IMR-90 (cell line): ENCODE measurements at places on chromosomes 13 and 19. TPM values are rescaled to one million over a fixed set of nuclear protein-coding genes. Genes with fewer than 3 reads are reported as not detected.

DNA sequence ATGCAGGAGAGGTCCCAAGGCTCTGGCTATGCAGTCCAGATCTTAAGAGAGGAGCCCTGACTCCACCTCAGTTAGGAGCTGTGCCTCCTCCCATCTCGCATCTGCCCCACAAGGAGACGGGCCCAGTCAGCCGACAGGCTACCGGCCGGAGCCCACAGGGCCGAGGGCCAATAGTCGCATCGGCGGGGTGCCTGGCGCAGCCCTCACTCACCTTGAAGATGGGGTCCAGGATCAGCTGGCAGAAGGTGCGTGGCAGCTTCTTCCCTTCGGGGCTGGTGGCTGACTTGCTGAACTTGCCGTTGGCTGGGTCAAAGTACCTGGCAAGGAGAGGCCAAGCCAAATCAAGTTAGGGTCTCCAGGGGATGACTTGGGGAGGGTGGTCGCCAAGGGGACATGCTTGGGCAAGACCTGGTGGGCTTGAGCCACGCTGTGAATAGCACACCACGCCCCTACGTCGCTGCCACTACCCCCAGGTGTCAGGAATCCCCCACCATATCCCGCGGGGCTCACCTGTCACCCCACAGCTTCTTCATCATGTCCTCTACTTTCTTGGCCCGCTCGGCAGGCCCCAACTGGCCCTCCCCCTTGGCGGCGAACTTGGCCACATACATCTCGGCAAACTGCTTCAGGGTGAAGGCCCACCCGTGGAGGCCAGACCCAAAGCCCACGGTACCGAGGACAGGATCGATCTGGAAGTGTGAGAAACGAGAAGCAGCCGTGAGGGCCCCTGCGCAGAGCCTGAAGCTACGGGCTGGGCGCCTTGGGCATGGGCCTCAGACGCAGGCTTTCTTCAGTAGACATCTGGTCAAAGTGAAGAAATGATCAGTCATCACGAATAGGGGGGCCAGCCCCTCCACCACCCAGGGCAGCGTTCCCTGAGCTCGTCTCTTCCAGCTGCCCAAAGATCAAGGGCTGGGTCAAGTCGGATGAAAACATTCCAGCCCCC lies 3.3 kb downstream of the EEF2 start:
- DNase-seq, result no peak

- peak; percentile 98 for DNase-seq
Measured at GRCh38 chr19:10835754-10836478, at the start of gene TMED1. TSS of gene TMED1 (minus strand) at chr19:10836212. CDS start at chr19:10836191, 21 bp downstream.

DNA sequence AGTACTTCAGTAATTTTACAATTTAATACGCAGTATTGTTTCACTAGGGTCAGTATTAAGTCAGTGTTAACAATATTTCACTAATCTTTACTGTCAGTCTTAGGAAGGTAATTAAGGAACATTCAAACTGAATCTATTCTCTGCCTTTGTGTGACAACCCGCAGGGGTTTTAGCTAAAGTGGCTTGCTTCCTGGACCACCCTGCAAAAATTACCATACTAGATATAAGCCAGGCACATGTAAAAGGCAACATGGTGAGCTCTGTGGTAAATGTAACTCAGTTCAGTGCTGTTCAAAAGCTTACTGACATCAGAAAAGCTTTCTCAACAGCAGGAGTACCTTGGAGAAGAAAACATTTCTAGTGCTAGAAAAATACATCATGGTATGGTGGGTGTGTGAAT lies 116.7 kb downstream of the FREM2 start:
- no peak for DNase-seq

DNA sequence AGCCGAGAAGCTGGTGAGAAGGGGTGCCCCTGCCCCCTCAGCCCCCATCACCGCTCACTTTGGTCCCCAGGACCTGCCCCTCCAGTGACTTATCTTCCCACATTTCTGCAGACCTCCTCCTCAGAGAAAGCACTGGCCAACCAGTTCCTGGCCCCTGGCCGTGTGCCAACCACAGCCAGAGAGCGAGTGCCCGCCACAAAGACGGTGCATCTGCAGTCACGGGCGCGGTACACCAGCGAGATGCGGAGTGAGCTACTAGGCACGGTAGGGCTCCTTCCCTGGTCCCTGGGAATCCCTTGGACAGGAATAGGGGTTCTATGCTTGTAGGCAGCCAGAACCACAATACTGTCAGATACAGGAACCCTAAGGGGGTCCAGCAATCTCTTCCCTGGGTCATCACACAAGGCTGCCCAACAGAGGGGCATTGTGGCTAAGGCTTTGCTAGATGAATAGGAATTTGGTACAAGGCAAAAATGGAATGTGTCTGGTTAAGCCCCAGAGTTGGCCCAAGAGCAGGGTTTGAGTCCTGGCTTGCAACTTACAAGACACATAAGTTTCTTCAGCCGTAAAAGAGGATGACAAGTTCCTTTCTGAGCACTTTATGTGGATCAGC lies 1.0 kb downstream of the USE1 start:
- no peak for DNase-seq

- DNase-seq, result no peak
Measured at GRCh38 chr19:42596391-42597072, 1.8 kb upstream of the CEACAM8 start.

DNA sequence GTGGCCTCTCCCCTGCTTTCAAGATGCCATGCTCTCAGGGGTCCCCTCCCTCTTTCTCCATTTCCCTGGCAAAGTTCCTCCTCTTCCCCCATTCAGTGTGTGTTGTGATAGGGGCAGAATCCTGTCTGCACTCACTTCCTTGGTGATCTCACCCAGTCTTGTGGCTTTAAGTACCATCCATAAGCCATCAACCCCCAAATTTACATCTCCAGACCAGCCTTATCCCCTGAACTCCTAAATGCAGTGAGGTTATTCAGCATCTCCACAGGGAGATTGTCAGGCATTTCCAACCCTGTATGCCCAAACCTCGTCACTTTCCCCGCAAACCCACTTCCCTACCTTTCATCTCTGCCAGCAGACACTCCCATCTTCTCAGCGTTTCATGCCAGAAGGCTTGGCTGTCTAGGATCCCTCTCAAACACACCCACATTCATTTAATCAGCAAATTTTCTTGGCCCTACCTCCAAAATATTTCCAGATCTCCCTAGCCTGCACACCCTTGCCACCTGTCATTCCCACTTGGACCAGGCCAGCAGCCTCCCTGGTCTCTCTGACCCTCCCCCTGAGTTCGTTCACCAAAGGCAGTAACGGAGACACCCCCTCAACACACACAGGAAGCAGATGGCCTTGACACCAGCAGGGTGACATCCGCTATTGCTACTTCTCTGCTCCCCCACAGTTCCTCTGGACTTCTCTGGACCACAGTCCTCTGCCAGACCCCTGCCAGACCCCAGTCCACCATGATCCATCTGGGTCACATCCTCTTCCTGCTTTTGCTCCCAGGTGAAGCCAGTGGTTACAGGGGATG lies at the start of gene HCST:
Gene HCST, plus strand, starts transcription at position 676 of the 808 bp plus-strand sequence. Its CDS starts 65 bp downstream, at position 741.
- peak; percentile 22 for DNase-seq

DNA sequence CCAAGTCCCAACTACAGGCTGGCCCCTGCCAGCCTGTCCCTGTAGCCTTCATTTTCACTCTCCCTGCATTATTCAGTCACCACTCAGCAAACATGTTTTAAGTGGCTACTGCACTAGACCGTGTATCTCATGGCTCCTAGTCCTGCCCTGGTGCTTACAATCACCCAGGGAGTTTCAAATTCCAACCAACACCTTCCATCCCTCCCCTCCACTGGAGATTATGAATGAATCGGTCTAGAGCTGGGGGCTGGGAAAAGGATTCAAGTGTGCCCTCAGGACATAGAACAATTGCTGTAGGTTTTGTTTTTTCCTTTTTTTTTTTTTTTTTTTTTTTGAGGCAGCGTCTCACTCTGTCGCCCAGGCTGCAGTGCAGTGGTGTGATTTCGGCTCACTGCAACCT lies 15.0 kb upstream of the TNFAIP8L1 start:
- DNase-seq, result no peak

DNA sequence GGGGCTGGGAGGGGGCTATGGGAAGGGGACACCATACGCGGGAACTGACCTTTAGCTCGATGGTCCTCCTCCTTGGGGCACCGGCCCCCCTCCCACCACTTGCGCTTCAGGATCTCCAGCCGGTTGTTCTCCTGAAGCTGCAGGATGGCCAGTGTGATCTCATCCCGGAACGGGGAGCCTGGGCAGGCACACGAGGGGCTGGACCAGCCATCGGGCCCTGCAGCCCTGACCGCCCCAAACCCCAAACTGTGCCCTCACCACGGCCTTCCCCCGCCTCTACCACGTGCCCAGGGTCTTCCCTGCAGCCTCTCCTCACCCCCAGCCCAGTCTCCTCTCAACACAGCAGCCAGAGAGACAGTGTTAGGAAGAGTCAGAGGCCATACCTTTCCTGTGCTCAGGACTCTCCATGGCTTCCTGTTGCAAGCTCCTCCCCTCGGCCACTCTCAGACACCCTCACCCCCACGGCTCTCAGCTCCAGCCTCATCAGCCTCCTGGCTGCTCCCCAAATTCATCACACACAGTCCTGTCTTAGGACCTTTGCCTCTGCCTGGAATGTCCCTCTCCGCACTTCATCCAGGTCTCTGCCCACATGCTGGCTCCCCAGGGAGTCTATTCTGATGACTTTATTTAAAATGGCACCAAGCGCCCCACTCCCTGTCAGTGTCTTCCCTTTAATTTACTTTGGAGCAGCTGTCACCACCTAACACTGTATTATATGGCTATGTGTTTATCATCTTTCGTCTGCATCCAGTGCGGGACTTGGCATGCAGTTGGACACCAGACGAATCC lies 9.7 kb upstream of the ATP1A3 start:
- DNase-seq, result no peak

- DNase-seq, result peak; percentile 57
Measured at GRCh38 chr19:29841559-29842367, 30.0 kb downstream of the CCNE1 start.

DNA sequence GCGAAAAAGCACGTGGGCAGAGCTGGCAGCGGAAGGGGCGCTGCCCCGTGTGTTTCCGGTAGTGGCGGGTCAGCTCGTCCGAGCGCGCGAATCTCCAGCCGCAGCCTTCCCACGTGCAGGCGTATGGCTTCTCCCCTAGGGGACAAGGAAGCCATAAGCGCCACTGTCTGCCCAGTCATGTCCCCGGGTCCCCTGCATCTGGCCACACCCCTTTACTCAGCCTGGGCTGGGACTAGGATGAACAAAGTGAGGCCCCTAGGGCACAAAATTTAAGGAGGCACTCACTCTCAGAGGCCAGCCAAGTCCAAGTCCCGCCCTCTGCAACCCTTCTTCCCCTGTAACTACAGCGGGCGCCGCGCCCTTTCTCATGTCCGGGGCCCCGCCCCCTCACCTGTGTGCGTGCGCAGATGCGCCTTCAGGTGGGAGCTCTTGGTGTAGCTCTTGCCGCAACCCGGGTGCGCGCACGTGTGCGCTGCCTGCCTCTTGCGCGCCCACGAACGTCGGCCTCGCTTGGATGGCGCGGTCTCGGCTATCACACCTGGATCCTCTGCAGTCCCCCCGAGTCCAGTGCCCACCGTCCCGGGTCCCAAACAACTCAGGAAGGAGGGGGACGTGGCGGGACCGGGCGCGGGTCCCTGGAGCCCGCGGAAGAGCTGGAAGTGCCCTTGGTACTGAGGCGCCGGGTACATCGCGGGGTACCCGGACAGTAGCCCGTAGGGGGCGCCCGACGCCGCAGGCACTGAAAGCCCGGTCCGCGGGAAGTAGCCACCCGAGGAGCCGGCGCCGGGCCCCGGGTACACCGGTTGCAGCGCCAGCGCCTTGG lies 1.9 kb downstream of the KLF1 start:
- DNase-seq, result peak; percentile 28

GRCh38 chr13:28394422-28394821 lies 100.5 kb downstream of the FLT1 start:
- peak; percentile 34 for DNase-seq

DNA sequence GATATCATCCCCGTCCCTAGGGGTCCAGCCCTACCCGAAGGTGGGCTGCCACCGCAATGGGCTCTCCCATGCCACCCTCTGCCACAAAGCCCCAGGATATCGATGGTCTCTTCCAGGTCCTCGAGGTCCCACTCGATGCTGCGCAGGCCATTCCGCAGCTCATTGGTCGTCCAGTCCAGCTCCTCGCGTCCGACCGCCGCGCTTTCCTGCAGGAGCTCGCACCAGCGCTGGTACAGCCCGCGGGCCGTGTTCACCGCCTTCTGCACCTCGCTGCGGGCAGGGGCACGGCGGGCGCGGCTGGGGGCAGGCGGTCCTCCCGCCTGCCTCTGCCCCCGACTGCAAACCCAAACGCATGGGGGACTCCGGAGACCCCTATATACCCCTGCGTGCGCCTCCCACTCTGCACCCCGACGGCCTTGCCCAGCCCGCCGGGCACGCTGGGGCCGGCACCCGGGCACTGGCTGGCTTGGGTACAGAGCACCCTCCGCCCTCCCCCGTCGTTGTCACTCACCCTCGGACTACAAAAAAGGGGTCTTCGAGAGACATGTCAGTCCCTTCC lies 468 bp downstream of the STX10 start:
- no peak for DNase-seq

DNA sequence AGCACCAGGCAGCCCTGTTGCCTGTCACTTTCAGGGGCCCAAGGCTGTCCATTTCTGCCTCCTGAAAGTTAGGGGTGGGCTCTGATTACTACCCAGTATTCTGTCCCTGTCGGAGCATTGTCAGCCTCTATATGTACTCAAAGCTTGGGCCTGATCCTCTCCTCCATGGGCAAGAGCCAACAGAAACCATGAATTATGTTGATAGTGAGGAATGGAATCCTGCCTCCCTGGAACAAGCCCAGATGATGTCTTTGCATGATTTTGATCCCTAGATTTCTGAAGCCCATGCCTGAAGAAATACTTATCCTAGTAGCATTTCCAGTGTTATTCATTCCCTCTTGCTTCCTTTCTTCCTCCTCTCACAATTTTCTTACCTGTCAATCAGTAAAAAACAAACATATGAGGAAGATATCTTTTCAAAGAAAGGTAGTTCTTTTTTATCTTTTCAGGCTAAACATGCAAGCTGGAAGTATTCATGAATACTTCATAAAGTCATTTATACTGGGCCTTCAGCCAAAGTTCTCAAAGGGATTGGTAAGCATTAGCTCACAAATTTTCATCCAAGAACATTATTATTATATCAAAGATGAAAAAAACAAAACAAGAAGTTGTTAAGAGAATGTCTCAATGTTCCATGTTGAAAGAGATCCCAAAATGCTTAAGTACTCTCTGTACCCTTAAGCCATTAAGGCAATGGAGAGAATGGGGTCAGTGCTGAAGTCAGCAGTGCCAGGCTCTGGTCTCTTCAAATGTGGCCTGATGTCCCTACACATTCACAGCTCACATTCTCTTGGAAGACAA lies 171.7 kb downstream of the NHLRC3 start:
- peak; percentile 11 for DNase-seq

GRCh38 chr19:840519-841206 lies at the start of gene PRTN3:
TSS of gene PRTN3 (plus strand) at chr19:840999. CDS start at chr19:841009, 10 bp downstream.
- DNase-seq, result no peak

MAB21L1 gene
- 0.72 and 0.83 TPM in 2 replicates for total RNA-seq

CEACAM3 gene
- total RNA-seq, result not detected in 2 replicates

PLIN5 gene
- total RNA-seq, result not detected in 2 replicates

BRSK1 gene
- 1.9 and 2.5 TPM in 2 replicates for total RNA-seq

EHD2 gene
- total RNA-seq, result 31.9 and 35.3 TPM in 2 replicates

SLAIN1 gene
- under 0.01 and 0.36 TPM in 2 replicates for total RNA-seq

GNG8 gene
- not detected in 2 replicates for total RNA-seq
